Ovary (tissue), 10 donors: ENCODE measurements at places on chromosomes 4 and X. TPM values are rescaled to one million over a fixed set of nuclear protein-coding genes. Genes with fewer than 3 reads are reported as not detected.

DNA sequence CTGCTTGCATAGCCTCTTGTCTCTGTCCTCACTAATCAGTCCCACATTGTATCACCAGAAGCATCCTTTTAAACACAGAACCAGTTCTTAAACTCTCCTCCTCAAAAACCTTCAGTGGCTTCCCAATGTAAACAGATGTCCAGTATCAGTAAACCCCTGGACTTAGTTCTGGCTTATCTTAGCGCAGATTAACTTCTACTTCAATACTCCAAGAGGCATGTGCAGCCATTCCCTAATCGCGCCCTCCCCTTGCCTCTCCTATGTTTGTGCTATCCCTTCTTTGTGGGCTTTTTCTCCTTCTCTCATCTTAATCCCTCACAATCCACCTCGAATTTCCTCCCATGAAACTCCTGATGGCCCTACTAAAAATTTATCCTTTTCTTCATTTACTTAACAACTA lies 193.8 kb downstream of the FBXO8 start:
- H3K27me3 ChIP-seq = no peaks in the 10 kb centered on the region
- H3K36me3 ChIP-seq = no peaks in the 10 kb centered on the region
- H3K4me3 ChIP-seq = no peak overlapping the region
- H3K4me1 ChIP-seq = no peaks in the 10 kb centered on the region
- no peak for DNase-seq
- no peak overlapping the region for H3K27ac ChIP-seq

DNA sequence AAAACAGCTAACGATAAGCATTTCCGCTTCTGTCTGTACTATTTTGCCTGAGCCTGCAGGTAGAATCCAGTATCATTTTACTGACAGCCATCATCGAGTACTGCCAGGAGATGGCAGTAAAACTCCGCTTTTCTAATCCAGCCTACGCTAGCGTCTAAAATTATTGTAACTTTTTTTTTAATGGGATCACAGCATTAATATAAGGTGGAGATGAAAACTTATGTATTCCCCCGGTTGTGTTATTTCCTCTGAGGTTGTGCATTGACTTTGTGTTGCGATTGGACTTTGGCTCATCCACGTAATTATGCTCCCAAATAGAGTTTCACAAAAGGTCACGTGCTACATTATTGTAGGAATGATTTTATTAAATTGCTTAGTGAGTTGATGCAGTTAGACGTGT lies 248.1 kb downstream of the C4orf33 start:
- no peaks in the 10 kb centered on the region for H3K4me1 ChIP-seq
- H3K27ac ChIP-seq = no peak overlapping the region
- no peak for DNase-seq
- H3K36me3 ChIP-seq = no peaks in the 10 kb centered on the region

DNA sequence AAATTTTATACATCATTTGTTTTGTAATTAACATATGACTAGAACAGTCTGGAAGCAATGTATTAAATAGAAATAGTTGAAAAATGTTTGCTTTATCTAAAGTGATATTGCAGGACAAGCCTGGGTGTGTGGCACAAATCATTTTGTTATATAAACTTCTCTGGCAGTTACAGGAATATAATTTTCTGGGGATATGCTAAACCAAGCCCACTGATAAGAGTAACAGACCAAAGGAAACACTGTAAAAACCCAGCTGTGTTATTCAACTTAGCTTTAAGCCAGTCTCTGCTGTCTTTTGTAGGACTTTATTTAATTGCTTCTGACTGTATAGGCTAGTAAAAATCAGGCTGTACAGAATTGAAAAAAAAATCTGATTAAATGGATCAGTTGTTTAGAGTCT lies 156.2 kb downstream of the NR3C2 start:
- H3K36me3 ChIP-seq = no peaks in the 10 kb centered on the region
- no peak overlapping the region for H3K4me3 ChIP-seq
- no peaks in the 10 kb centered on the region for H3K27me3 ChIP-seq
- peaks cover 9% of the 10 kb centered on the region for H3K4me1 ChIP-seq

DNA sequence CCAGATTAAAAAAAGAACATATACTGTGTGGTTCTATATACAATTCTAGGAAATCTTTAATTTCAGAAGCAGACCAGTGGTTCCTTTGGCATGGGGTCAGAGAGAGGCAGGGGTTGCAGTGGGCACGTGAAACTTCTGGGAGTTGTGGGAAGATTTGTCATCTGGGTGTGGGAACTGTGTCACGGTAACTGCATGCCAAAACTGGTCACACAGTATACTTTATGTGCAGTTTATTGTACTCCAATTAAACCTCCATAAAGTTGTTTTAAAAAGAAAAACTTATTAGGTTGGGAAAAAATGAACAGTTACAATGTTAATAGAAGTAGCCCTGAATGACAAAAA lies 26.7 kb upstream of the STS start:
- H3K36me3 ChIP-seq = no peaks in the 10 kb centered on the region
- no peaks in the 10 kb centered on the region for H3K27me3 ChIP-seq
- no peak overlapping the region for H3K27ac ChIP-seq

GRCh38 chr4:76659103-76659490 lies 224.1 kb downstream of the SHROOM3 start:
- H3K36me3 ChIP-seq = no peaks in the 10 kb centered on the region
- no peaks in the 10 kb centered on the region for H3K27me3 ChIP-seq
- H3K4me3 ChIP-seq = no peak overlapping the region
- DNase-seq = no peak

GRCh38 chr4:26473893-26474292 lies 16.4 kb downstream of the CCKAR start:
- H3K27me3 ChIP-seq = no peaks in the 10 kb centered on the region
- H3K4me3 ChIP-seq = no peak overlapping the region
- DNase-seq = no peak
- no peak overlapping the region for H3K27ac ChIP-seq
- no peaks in the 10 kb centered on the region for H3K36me3 ChIP-seq

GRCh38 chr4:53818104-53818503 lies 226.8 kb upstream of the LNX1 start:
- no peak overlapping the region for H3K27ac ChIP-seq
- no peaks in the 10 kb centered on the region for H3K27me3 ChIP-seq
- H3K4me1 ChIP-seq = peaks cover 8% of the 10 kb centered on the region
- H3K4me3 ChIP-seq = no peak overlapping the region

DNA sequence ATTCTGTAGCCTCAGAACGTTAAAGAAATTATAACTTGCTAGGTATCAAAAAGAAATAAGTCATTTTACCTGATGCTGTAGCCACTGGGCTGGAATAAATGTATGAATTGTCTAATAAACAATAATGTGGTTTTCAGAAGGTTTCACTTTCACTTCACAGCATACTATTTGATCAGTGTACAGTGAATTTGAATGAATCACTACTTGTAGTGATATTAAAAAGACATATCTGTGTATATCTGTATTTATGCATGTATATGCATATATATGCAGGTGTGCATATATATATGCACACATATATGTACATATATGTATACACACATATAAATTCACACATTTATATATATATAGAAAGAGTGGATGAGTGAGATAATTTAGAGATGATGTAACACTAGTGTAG lies 440.0 kb upstream of the PCDH10 start:
- no peaks in the 10 kb centered on the region for H3K4me1 ChIP-seq
- no peaks in the 10 kb centered on the region for H3K36me3 ChIP-seq
- H3K27ac ChIP-seq = no peak overlapping the region
- H3K27me3 ChIP-seq = no peaks in the 10 kb centered on the region
- no peak overlapping the region for H3K4me3 ChIP-seq

- H3K27ac ChIP-seq = no peak overlapping the region
- no peaks in the 10 kb centered on the region for H3K4me1 ChIP-seq
- no peak for DNase-seq
- no peaks in the 10 kb centered on the region for H3K27me3 ChIP-seq
Measured at GRCh38 chrX:129652565-129653169, 2.1 kb downstream of the APLN start.

DNA sequence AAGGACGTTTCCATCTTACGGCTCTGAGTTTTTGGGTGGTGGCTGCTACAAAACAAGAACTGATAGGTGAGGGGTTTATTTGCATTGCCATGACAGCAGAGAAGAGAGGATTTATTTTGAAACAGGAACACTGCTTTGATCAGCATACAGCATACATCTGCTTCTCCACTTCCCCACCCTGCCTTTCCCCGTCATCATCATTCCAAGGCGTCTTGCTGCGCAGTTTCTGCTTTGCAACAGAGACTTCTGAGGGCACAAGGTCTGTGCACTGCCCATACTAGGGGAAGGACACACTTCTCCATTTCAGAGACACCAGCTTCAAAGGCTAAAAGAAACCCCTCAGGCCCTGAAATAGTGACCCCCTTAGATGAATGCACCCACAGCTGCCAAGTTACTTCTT lies 19.1 kb downstream of the STARD8 start:
- no peaks in the 10 kb centered on the region for H3K27me3 ChIP-seq
- no peaks in the 10 kb centered on the region for H3K36me3 ChIP-seq
- no peak overlapping the region for H3K27ac ChIP-seq
- no peak for DNase-seq
- H3K4me3 ChIP-seq = no peak overlapping the region
- peaks cover 2% of the 10 kb centered on the region for H3K4me1 ChIP-seq

- peaks cover 2% of the 10 kb centered on the region for H3K4me1 ChIP-seq
- DNase-seq = no peak
- H3K27me3 ChIP-seq = no peaks in the 10 kb centered on the region
- H3K36me3 ChIP-seq = no peaks in the 10 kb centered on the region
- H3K27ac ChIP-seq = no peak overlapping the region
- no peak overlapping the region for H3K4me3 ChIP-seq
Measured at GRCh38 chrX:69289046-69289792, 124.0 kb upstream of the PJA1 start.

DNA sequence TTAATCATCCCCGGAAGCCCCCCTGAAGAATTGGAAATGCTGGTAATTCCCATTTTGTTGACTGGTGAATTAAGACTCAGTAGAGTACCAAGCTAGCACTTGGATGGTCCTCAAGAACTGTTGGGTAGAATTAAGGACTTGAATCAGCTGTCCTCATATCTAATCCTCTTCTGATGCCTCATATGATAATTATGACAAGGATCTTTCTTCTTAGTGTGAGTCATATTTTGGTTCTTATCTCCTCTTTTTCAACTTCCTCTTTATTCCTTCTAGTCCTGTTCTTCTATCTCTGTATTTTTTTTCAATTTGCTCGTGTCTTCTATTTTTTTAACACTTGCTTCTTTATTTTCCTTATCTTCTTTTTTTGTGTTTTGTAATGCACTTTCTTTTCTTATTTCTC lies 206.3 kb upstream of the ANXA3 start:
- no peak for DNase-seq
- H3K36me3 ChIP-seq = no peaks in the 10 kb centered on the region
- H3K27me3 ChIP-seq = no peaks in the 10 kb centered on the region

- no peak overlapping the region for H3K4me3 ChIP-seq
- H3K27me3 ChIP-seq = no peaks in the 10 kb centered on the region
- H3K27ac ChIP-seq = no peak overlapping the region
- no peaks in the 10 kb centered on the region for H3K4me1 ChIP-seq
- no peaks in the 10 kb centered on the region for H3K36me3 ChIP-seq
- no peak for DNase-seq
Measured at GRCh38 chrX:119614776-119615175, 8.6 kb upstream of the NKRF start.

RAI2 gene
- total RNA-seq = 32.2 TPM

FGF2 gene
- 36.0 TPM for total RNA-seq

MEPE gene
- not detected for total RNA-seq

CENPVL1 gene
- not detected for total RNA-seq

SSX3 gene
- total RNA-seq = not detected
